ENCODE measurements at places on chromosomes 1 and 21.

DNA sequence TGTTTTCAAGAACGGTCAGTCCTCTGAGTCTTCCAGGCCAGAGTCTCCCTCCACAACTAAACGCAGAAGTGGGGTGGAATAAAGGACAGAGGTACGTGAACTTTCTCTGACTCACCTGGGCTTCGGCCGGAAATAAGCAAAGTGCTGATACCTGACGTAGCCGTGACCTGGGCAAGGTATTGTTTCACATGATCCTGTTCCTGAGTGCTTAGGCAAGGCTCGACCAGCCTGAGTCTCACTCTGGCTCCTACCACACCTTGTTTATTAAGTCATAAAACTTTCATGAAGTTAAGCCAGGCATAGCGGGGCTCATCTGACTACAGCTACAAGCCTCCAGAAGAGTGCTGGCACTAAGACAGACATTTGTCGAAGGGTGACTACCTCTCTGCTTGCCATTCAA is 327.5 kb downstream of the SETD4 start:
- no peak for DNase-seq

DNA sequence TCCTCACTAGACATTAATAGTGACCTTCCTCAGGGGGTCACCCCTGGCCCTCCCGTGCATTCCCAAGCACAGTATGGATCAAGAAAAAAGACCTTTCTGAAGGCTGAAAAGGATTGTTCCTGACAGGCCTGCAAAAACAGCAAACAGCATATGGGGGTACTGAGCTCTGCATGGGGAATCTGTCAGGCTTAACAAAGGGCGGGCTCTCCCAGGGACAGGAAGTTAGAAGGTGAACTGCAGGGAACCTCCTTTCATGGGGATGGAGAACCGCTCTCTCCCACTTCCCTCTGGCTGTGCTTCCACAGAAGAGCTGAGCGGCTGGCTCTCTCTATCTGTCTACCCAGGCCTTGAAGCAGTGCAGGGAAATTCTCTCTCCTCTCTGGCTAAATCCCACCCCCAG is 91.7 kb downstream of the DTL start:
- no peak for DNase-seq

DNA sequence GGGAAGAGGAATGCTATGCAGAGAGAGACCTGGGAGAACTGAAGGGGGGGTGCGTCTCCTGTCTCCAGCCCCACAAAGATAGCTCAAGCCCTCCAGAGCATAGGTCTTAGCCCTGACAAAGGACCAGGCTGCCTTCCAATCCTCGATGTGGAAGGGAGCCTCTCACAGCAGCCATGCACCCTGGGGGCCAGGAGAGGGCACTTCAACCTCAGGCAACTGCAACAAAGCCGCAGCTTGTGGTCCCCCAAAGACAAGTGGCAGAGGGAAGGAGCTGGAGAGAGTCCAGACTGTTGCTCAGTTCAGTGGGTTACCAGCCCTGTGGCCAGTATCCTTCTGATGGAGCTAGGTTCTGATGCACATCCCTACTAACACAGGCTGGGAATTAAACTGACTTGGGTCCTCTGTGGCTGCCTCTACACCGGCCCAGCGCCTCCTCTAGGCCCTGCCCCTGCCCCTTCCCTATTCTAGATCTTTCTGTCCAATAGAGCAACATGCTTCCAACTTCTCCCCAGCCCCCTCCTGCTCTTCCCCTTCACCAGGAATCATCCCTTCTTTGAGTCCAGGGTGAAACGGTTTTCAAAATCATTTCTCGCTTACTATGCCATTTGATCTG is 100.7 kb upstream of the SPATA6 start:
- DNase-seq = peak; percentile 83

DNA sequence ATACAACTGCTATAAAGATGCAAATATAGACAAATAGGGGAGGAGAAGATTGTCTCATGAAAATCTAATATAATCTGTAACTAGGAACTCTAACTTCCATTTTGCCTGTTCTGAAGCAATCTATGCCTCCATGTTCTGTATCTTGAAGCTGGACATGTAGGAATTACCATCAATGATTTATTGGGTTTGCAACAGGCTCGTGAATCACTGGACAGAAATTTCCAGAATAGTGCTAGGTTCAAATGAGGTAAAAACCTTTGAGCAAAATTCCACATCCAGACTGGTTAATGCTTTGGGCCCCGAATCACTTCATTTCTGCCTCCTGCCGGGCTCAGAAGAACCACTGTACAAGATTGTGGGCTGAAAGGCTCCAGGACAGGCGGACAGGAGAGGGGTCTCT is 110.7 kb upstream of the CTTNBP2NL start:
- no peak for DNase-seq

DNA sequence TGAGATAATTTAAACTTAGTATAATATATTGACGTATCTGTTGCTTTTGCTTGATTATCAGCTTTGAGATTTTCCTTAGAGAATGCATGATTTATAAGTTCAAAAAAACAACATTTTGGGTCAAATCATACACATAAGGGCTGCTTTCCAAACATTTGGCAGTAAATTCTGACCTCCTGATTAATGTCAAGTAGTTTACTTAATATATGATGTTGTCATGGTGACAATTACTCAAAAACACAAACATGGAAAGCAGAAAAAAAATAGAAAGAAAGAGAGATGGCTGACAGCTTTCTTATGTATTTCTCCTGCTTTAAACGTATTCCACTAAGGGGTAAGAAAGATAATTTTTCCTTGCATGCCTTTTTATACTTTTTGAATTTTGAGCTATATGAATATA is 258.2 kb upstream of the C1orf105 start:
- DNase-seq = peak; percentile 62

GRCh38 chr1:25442178-25442577 is 11.5 kb downstream of the MACO1 start:
- no peak for DNase-seq

DNA sequence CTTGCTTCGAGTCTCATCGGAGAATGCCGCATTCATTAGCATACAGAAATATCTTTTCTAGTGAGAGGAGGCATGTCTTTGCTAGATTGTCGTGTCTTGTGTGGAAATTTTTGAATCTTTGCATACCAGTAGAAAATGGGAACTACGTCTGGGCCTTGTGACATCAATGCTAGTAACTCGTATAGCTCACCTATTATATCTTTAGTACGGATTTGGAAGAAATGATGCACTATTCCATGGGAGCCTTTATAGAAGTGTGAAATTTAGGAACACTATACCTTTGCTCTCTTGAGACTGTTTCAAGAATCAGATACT is 835 bp downstream of the UHMK1 start:
- DNase-seq = peak; percentile 14

DNA sequence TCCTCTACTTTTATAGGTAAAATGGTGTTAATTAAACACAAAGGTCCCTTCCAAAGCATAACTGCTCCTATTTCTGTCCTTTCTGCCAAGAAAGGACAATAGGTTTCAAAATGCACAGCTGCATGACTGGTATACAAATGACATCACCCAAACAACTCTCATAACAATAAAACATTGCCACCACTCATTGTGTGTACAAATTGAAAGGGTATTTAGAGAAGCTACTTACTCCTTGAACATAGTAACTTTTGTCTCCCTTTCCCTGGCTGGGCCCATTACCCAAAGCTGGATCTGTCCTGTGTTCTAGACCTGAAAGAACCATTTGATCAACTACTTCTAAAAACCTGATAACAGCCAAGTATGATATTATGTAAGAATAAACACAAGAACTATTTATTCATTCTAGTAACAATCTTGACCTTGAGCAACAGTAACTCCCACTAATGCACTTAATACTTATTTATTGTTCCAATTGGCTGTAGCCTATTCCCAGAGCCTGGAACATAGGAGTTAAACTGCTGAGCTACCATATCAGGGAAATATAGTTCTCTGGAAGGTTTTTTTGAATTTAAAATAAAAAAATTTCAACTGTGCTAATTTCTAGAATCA is 38.2 kb downstream of the TTLL7 start:
- DNase-seq = no peak

- DNase-seq = no peak
Observed at GRCh38 chr21:34179204-34179935, 106.0 kb downstream of the MRPS6 start.

DNA sequence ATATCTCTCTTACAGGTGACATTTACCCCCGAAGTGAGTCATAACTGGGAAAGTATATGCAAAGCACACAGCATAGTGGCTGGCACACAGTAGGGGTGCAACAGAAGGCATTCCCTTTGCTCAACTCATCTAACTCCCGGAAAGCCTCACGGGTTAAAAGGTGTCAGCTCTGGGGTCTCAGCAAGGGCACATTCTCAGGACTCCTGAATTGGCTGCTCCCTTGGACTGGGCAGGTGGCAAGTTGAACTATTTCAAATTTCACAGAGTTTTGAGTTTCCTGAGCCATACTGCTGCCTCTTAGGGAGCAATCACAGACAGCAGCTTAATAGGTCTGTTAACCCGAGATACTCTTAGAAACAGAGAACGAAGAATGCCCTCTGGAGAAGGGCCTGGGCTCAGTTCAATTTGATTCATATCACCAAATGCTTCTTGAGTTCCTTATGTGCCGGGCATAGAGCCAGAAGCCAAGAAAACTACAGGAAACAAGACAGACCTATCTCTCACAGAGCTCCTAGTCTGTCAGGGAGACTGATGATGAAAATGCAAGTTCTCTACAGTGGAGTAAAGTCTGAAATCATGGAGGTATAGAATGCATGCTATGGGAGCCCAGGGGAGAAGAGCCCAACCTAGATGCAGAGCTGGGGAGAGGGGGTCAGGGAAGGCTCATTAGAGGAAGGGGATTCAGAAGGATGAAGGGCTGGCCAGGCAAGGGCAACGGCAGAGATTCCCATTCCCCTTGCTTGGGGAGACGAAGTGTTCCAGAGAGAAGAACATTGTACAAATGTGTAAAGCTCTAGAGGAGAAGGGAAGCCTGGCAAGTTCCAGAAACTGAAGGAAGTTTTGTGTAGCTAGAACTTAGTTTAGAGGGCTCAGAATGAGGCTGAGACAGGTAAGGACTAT is 143.9 kb upstream of the HMGB4 start:
- no peak for DNase-seq

DNA sequence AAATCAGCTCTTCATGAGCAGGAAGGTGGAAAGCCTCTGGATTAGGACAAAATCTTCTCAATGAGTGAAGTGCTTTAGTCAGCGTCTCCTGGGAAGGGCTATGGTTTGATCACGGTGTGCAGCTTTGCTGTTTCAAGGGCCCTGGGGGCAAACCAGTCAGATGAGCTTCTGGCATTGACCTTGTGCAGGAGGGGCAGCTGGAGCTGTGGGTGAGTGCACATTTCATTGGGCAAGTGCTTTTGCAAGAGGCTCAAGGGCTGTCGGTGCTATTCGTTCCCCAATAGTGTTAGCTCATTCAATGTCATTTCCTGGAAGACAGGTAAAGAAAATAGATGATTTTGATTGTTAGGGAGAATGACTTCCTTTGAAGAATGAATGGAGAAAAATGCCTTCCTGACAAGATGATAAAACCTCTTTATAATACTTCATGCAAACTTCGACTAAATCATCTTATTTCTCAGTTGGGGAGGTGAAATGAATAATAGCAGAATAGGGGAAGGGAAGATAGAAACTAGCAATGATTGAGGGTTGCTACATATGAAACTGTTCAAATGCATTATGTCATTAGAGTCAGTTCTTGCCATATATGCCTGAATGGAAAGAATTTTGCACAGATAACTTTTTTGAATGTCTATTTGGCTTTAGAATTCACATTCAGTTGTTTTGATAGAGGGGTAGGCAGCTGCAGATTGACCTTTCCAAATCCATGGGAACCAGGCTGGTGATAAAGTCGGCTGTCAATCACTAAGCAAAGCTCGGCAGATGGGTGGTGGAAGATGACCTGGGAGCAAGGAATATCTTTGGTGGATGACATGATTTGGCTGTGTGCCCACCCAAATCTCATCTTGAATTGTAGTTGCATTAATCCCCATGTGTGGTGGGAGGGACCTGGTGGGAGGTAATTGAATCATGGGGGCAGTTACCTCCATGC is 12.9 kb upstream of the DISC1 start:
- DNase-seq = no peak

DNA sequence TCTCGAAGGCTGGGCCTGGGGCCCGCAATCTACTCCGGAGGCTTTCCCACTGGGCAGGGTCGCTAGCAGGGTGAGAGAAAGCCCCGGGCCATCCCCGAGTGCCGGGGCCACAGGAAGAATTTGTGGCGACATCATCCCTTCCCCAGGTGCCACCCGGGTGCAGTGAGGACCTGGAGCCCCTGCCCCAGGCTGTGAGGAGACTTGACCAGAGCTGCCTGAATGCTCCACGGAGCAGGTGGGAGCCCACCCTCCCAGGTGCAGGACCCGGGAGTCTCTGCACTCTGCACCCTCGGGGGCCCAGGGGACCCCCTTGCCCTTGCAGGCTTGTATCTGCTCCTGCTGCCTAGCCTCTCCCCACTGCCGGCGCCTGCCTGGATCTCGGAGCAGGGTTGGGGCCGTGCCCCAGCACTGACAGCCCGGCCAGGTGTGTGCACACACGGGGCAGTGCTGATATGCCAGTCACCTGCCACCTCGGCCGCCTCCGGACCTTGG is 67.5 kb upstream of the RGS7 start:
- no peak for DNase-seq

GRCh38 chr1:159877695-159878444 is 15.4 kb upstream of the VSIG8 start:
- no peak for DNase-seq

DNA sequence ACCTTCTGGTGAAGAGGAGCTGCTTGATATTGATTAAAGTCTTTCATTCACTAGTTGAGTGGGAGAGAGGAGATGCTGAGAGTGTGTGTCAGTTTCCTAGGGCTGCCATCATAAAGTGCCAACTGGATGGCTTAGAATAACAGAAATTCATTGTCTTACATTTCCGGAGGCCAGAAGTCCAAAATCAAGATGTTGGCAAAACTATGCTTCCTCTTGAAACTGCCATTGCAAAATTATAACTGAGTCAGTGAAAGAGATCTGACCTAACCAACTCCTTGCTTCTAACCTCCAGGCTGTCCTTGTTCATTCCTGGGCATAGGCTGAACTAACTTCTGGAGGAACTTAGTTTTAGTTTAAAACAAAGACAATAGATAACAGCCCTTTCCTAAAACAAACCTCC is 47.1 kb downstream of the PTGS2 start:
- no peak for DNase-seq

DNA sequence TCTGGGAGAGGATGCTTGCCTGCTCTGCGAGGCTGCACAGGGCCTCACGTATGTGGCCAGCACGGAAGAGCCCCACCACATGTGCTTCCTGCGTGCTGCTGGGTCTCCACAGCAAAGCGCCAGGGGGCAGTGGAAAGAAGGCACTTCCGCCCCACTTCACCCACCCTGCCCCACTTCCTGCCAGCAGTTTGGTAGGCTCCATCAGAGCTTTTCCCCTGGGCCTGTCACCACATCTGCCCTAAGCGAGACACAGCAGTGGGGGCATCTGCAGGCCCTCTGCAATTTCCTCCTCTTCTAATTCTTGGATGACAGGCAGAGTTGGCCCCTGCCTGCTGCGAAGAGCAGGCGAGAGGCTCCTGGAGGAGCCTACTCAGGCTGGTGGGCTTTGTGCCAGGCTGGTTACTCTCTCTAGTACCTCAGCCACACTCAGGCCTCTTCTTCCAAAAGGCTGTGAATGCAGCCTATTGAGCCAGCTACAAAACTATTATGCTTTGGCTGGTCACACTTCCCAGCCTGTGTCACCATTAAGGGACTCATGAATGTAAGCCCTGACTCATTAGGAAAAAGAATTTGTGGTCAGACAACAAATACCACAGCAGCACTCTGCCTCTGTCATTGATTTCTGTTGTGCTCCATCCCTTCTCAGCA is 25.0 kb downstream of the CD244 start:
- peak; percentile 14 for DNase-seq
